ENCODE measurements at places on chromosomes 2 and 18. TPM values are rescaled to one million over a fixed set of nuclear protein-coding genes. Genes with fewer than 3 reads are reported as not detected.

DNA sequence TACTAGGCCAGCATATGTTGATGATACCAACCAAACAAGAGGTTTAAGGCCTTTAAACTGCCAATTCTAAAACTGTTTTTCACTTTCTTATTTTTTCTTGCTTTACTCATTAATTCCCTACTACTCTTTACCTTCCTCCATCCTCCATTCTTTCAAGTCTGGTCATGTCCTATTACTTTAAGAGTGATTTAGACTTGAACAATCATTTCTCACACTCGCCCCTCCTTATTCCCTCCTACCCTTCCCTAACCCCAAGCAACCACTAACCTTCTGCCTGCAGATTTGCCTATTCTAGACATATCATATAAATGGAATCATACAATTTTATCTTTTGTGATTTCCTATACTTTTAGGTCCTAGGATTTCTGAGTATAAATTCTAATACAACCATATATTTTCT, 127.7 kb downstream of the USP34 start:
- no peaks in the 10 kb centered on the region for H3K27me3 ChIP-seq
- peaks cover 13% of the 10 kb centered on the region for H3K36me3 ChIP-seq
- no peak overlapping the region for H3K27ac ChIP-seq
- H3K4me3 ChIP-seq = no peak overlapping the region
- no peak for DNase-seq

DNA sequence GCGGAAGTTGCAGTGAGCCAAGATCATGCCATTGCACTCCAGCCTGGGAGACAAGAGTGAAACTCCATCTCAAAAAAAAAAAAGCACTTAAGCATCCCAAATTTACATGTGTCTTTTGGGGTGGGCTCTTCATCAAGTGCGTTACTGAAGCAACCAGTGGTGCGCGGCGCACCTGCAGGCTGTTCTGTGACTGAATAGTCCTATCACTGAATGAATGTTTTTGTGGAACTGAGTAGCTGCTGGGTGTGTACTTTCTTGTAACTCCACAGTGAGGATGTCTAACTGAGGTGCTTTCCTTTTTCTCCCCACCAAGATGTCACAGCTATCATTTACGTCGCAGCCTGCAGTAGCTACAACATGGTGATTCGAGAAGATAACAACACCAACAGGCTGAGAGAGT, 17.0 kb downstream of the CHMP1B start:
- no peaks in the 10 kb centered on the region for H3K4me1 ChIP-seq
- no peak overlapping the region for H3K27ac ChIP-seq
- H3K4me3 ChIP-seq = no peak overlapping the region
- no peaks in the 10 kb centered on the region for H3K36me3 ChIP-seq
- H3K27me3 ChIP-seq = no peaks in the 10 kb centered on the region

- H3K36me3 ChIP-seq = no peaks in the 10 kb centered on the region
- H3K27me3 ChIP-seq = no peaks in the 10 kb centered on the region
- H3K27ac ChIP-seq = no peak overlapping the region
- H3K4me3 ChIP-seq = no peak overlapping the region
- peaks cover 5% of the 10 kb centered on the region for H3K4me1 ChIP-seq
These were observed 398.4 kb downstream of the NUP35 start for GRCh38 chr2:183522489-183523266.

- no peak overlapping the region for H3K4me3 ChIP-seq
- DNase-seq = no peak
- H3K36me3 ChIP-seq = no peaks in the 10 kb centered on the region
- no peaks in the 10 kb centered on the region for H3K27me3 ChIP-seq
These were observed 62.0 kb downstream of the ANKRD44 start for GRCh38 chr2:197248623-197249022.

The CD207 gene
- 0.11 TPM for total RNA-seq

The NT5C1B gene
- total RNA-seq = not detected

The TNFRSF11A gene
- 4.3 TPM for total RNA-seq

Measured in lung (tissue), 17 donors.